ENCODE measurements at places on chromosomes 3 and 15. TPM values are rescaled to one million over a fixed set of nuclear protein-coding genes. Genes with fewer than 3 reads are reported as not detected.

GFM1 gene
- total RNA-seq, result 79.7 TPM

SPTBN5 gene
- total RNA-seq, result 0.35 TPM

MYZAP gene
- total RNA-seq, result 1.7 TPM

CGGBP1 gene
- 81.8 TPM for total RNA-seq

KIF23 gene
- 30.4 TPM for total RNA-seq

PAK2 gene
- 54.5 TPM for total RNA-seq

DLEC1 gene
- total RNA-seq, result not detected

PDHB gene
- total RNA-seq, result 126 TPM

LIPH gene
- 9.6 TPM for total RNA-seq

STAB1 gene
- 0.50 TPM for total RNA-seq

GP9 gene
- not detected for total RNA-seq

GYG1 gene
- 37.5 TPM for total RNA-seq

FAM227B gene
- 7.6 TPM for total RNA-seq

ANKRD63 gene
- total RNA-seq, result not detected

LDHAL6B gene
- total RNA-seq, result not detected

SEMA3B gene
- total RNA-seq, result 27.0 TPM

ACP3 gene
- not detected for total RNA-seq

SELENOK gene
- 17.4 TPM for total RNA-seq
